Activated CD8-positive, alpha-beta T cell treated with anti-CD3 and anti-CD28 coated beads, Interleukin-2, amount 10 ng/mL, durations not matched to agents 7 days and 5 days (primary cell): ENCODE measurements at places on chromosomes 16 and 17.

DNA sequence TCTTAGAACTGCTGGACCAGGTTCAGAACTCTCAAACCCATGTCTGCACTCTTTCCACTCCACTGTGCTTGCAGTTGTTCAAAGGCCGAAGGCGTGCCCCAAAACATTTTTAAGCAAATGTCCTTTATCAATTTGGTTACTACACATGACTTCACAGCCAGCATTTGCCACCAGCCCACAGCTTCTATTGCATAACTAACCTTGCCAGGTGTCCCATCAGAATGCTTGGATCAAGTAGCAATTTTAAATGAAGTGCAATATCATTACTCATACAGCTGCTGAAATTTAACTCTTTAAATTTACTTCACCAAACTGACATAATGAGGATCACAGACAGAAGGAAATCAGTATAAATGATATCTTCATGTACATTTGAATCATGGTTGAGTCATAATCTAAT, 29.8 kb upstream of the HS3ST3A1 start:
- DNase-seq: no peak

DNA sequence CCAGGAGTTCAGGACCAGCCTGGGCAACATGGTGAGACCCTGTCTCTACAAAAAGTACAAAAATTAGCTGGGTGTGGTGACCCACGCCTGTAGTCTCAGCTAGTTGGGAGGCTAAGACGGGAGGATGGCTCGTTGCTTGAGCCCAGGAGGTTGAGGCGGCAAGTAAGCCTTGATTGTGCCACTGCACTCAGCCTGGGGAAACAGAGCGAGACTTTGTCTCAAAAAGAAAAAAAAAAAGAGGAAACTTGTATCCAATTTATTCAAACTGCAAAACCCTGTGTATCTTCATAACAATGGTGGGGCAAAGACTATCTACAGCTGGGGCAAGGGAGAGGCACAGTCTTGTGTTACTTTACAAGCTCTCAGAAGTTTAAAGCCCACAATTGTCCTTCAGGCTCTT, 21.5 kb downstream of the GRB7 start:
- no peak for DNase-seq

DNA sequence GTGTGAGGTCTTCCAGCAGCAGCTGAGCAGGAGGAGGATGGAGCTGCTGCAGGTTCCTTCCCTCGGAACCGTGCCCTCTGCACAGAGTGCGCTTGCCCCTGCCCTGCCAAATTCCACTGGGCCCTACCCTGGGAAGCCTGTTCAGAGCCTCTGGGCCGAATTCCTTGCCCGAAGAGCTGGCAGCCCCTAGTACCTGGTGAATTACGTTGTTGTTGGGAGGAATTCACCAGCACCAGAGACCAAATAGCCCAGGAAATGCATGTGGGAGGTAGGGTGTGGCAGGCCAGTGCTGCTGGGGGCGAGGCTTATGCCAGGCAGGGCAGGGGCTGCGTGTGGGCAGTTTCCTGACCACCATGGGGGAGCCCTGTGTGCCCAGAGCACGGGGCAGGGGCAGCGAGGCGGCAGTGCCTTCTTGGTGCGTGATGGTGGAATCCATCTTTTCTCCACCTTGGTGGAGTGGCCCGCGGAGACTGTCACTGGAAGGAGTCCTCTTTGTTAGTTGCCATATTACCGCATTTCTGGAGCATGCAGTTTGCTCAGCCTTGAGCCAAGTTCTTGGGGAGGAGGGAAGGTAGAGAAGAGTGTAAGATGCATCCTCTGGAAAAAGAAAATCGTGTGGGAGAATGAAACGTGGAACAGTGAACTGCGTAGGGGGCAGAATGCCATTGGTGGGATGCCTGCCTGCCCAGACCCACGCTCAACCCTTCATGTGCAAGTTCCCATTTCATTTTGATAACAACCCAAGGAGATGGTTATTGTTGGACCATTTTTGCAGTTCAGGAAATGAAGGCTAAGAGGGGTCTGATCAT, 2.3 kb downstream of the MRC2 start:
- no peak for DNase-seq

DNA sequence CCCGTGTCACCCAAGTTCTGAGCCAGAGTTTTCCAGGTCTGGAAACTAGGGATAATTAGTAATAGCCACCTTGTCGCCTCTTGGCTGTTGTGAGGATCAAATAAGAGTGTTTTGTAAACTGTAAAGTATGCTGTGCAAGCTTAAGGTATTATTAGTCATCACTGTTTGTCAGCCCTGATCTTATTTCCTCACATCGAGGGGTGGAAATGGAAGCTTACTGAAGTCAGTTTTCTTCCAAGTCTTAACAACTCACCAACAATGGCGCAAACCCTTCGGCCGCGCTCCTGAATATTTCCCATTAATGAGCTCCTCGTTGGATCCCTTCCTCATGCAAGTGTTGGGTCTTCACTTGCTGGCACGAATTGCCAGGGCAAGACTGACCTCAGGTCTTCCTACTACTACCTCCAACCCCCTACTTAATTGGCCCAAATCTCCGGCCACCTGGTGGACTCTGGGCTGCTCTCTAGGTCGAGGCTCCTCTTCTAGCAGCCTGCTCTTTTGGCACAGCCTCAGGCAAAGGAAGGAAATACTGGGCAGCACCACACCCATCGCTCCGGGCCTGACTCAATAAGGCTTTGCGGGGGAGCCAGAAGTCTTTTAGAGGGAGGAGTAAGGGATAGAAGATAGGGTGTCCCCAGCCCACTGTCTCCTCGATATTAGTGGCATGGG, 885 bp upstream of the SLC35B1 start:
- DNase-seq: no peak

GRCh38 chr17:14699574-14700185, 398.8 kb downstream of the HS3ST3B1 start:
- DNase-seq: no peak

GRCh38 chr17:81459224-81459623, 53.4 kb downstream of the ACTG1 start:
- DNase-seq: no peak

- no peak for DNase-seq
Observed at GRCh38 chr17:40306395-40306794, 2.6 kb upstream of the RARA start.

DNA sequence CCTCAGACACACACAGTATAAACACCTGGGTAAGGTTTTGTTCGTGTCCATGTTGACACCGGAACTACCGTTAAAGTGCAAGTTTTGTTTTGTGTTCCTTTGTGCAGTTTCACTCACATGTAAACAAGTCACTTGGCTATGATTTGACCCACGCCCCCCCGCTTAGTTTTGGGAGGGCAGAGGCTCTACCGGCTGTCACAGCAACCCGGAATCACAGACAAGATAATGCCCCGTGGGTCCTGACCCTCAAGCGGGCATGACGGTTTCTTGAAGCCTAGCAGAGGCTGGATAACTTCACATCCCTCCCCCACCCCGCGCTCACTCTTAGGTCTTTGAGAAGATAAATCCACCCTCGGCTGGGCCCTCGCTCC, 1.7 kb downstream of the RASD1 start:
- DNase-seq: no peak

GRCh38 chr17:79613195-79613772, 2.4 kb upstream of the RBFOX3 start:
- DNase-seq: no peak

GRCh38 chr17:1493291-1493980, 950 bp upstream of the MYO1C start:
- no peak for DNase-seq

- no peak for DNase-seq
Observed at GRCh38 chr17:39527220-39527813, 66.0 kb downstream of the CDK12 start.

DNA sequence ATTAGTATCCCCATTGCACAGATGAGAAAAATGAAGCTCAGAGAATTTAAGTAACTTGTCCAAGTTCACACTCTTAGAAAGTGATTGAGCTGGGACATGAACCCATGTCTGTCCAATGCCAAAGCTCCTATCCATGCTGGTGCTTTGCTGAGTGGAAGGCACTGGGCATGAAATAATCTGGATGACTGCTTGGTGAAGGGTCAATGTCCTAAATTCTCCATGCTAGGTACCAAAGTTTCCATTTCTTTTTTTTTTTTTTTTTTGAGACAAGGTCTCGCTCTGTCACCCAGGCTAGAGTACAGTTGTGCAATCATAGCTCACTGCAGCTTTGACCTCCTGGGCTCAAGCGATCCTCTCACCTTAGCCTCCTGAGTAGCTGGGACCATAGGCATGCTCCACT, 153.6 kb upstream of the ERCC4 start:
- DNase-seq: no peak

DNA sequence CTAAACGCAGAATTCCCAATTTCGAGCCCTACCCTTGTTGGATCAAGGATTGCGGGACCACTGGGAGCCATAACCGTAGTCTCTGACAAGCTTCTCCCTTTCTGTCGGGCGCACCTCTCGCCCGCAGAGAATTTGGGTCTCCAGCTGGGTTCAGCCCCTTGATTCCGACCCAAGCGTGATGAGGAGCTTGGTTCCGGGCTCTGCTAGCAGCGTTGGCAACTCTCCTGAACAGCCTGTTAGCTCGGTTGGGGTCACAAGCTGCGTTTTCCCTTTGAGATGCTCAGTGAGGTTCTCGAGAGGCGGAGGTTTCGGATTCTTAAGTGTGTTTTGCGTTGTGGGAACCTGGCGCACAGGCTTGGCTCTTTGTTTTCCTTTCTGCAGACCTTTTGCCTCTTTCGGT, 655 bp downstream of the ATXN1L start:
- peak; percentile 40 for DNase-seq
